ENCODE measurements at places on chromosomes 3 and 15. TPM values are rescaled to one million over a fixed set of nuclear protein-coding genes. Genes with fewer than 3 reads are reported as not detected.

IL17RC gene
- total RNA-seq = 90.6 TPM

DNA sequence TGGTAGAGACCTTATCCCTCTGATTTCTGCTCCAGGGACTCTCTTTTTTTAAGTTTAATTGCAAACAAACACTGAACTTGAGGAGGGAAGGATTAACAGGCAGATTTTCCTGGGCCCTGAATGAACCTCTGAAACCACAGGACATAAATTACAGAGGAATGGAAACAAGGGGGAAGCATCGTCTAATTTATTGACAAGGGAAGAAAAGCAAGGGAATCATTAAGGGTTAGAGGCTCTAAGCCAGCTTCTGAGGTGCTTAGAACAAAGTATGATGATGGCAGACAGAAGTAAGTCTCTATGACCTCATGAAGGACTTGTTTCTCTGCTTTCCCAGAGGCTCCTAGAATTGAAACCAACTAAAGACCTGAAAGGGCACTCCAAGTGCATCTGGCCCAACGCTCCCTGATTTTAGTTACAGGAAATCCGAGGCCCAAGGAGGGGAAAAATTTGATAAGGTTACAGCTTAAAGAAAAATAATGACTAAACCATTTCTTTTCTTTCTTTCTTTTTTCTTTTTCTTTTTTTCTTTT is 244.7 kb upstream of the NR2E3 start:
- DNase-seq = no peak

DNA sequence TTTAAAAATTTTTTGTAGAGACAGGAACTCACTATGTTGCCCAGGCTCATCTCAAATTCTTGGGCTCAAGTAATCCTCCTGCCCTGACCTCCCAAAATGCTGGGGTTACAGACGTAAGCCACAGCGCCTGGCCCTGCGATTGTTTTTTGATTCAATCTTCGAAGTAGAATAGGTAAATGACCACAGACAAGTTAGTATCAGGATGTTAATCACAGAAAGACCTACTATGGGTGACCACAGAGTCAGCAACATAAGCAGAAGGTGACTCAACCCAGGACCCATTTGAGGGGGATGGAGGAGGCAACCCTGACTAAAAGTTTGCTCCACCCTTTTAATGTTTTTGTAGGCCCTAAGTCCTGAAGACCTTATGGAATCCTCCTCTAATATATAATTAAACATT is 10.0 kb upstream of the USP3 start:
- no peak for DNase-seq

DNA sequence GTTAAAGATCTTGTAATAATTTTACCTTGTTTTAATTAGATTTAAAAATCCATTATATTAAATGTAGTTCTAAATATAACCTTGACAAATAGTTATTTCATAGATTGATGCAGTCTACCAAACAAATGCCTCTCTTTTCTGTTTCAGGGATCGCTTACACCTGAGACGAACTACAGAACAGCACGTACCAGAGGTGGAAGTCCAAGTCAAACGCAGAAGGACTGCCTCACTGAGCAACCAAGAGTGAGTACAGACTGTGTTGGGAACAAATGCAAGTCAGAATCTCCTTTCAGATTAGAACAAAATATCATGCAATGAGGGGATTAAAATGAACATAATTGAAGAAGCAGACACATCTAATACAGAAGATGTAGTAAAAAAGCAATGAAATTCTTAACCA is 7.2 kb downstream of the SNRPN start:
- no peak for DNase-seq

DNA sequence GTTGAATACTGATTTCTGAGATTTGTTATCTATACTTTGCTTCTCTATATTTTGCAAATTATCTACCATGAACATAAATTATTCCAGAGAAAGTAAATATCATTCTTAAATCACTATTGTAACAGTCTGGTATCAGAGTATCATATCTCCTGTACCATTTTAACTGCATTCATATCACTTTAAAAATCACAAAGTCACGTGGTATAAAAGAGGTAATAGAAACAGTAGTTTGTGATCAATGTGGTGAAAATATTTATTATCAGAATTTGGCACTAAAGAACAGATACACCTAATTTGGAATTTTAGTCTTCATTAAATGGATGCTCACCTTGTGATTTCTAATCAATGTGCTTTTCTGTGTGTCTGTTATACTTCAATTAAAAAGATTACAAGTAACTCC is 47.8 kb downstream of the P3H2 start:
- no peak for DNase-seq

- no peak for DNase-seq
Observed at GRCh38 chr3:100440895-100441294, 39.6 kb downstream of the LNP1 start.

DNA sequence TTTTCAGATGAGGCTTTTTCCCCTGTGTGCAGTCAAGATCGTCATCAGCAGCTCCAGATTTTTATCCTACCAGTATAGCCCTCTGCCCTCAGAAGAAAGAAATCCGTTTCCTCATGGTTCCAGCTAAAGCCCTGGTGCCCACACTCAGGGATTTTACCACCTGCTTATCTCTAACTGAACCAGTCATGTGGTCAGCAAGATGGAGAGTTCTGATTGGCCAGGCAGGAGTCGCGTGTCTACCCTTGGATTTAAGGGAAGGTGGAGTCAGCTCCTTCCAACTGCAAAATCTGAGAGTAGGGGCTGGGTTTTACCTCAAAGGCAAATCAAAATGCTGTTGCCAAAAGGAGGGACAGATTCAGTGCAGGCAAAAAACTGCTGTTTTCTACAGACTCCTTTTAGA is 135.3 kb downstream of the LRTM1 start:
- no peak for DNase-seq
